Stimulated activated CD4-positive, alpha-beta T cell treated with anti-CD3 and anti-CD28 coated beads, Interleukin-1b, Interleukin-23, amount 100 ng/mL, for 48 hours (primary cell): ENCODE measurements at places on chromosomes 6 and 20.

DNA sequence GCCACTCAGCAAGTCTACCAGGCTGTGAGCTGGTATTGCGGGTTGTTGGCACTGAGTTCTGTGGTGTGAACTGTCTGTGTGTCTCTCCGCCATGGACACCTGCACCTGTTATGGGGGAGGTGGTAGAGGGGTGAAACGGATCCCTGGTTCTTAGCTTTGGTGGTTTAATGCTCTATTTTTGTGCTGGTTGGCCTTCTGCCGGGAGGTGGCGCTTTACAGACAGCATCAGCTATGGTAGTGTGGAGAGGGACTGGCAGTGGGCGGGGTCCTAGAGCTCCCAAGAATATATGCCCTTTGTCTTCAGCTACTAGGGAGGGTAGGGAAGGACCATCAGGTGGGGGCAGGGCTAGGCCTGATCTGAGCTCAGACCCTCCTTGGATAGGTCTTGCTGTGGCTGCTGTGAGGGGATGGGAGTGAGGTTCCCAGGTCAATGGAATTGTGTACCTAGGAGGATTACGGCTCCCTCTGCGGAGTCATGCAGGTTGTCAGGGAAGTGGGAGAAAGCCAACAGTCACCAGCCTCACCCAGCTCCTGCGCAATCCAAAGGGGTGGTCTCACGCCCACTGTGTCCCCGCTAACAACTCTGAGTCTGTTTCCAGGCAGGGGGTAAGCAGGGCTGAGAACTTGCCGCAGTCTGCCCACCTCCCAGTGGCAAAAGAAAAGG is 154.3 kb downstream of the CCDC170 start:
- peak; percentile 10 for DNase-seq

- DNase-seq, result no peak
Observed at GRCh38 chr6:151290877-151291721, 51.3 kb downstream of the AKAP12 start.

- no peak for DNase-seq
Observed at GRCh38 chr6:133779916-133780695, 108.8 kb upstream of the TCF21 start.

- no peak for DNase-seq
Observed at GRCh38 chr20:43477619-43478018, 19.9 kb downstream of the SRSF6 start.

- no peak for DNase-seq
Observed at GRCh38 chr20:50380697-50381040, 129.5 kb upstream of the PTPN1 start.

DNA sequence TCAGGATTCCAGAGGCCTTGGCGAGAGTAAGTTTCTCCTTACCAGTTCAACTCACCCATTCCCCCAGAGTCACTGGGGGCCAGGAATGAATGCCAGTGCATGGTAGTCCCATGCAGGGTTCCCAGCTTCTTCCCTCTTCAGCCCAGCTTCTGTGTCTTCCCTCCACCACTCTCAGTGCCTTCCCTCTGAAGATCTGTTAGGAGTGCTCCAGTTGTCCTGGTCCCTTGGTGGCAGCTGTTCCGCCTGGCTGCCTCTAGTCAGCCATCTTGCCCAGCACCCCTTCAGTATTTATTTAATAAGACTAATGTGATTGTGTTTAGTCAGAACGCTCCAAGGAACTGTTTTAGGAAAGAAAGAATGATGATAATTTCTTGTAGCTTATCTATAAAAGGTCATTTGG is 23.1 kb downstream of the FIG4 start:
- DNase-seq, result no peak

DNA sequence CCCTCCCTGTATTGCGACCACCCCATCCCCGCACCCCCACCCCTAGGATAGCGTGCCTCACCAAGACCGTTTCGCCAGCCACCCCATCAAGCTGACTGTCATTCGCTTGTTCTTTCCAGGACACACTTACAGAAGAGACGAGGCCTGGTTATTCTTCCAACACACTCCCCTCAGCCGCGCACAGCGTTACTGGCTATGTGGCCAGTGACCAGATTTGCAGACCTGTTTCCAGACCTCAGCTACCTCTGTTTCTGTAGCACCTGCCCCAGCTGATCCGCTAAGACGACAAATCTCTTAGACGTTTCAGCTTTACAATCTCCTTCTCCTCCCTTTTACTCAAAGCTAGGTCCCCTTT is 26.1 kb downstream of the HLA-F start:
- no peak for DNase-seq

DNA sequence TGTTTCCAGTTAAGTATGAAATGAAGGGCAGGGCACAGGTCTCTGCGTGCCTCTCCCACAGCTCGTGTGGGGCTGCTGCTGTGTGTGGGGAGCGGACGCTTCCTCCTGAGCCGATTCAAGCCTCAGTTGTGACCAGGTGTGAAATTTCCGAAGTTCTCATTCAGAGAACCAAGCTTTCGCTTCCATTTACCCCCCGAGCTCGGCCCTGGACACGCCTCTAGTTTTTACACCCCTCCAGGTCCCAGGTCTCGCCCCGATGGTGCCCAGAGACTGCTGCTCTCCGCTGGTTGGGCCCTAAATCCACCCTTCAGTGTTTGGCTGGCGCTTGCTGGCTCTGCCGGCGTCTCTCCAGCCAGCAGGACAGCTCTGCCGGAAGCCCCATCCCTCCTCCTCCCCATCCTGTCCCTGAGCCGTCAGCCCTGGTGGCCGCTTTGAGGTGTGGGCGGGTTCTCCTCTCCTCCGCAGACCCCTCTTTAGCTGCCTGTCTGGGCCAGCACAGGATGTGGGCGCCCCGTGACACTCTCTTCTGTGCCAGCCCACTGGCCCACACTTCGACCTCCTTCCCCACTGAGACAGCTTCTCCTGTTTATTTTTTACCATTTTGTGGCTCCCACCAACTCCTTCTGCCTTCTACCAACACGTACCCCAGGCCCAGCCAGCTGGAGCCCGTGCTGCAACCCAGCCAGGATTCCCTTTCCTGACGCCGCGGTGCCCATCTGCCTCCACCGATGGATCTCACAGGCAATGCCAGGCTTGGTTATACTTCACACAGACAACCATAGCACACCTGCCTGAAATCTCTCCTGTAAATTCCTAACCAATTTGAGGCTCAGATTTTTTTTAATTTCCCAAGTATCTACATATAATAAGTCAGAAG is 142.8 kb downstream of the DLL1 start:
- DNase-seq, result peak; percentile 45

- DNase-seq, result no peak
Observed at GRCh38 chr6:83381949-83382348, 48.9 kb downstream of the ME1 start.
